ENCODE measurements at places on chromosomes 11 and 22.

- no peak for DNase-seq
Measured at GRCh38 chr11:93548679-93549319, 5.6 kb upstream of the SMCO4 start.

DNA sequence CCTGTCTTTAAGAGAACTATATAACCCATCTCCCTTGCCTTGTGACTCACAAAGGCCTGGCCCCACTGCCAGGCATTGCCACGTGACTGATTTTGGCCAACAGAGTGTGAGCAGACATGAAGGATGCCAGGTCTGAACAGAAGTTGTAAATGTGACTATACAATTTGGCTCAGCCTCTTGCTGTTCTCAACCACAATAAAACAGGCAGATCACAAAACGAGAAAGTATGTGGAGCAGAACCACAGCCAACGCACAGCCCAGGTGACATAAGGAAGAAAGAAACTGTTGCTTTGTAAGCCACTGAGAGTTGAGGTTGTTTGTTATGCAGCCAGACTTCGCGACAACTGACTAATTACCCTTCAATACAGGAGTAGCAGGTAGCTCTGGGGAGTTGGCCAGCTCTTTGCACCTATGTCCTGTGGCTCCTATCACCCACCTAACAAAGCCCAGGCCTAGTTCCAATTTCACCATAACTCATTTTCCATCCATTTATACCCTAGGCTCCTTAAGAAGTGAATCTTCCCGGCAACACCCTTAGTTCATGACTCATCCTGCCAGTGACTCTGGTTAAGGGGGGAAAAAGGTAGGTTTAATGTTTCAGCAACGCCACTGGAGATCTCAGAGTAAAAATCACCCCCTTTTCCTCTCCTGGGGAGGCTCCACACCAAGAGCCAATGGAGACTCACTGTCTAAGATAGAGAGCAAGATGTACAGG is 53.7 kb downstream of the GALNT18 start:
- no peak for DNase-seq

GRCh38 chr22:37547251-37547741 is 13.0 kb upstream of the CDC42EP1 start:
- no peak for DNase-seq

GRCh38 chr22:45554040-45554406 is 51.3 kb downstream of the FBLN1 start:
- DNase-seq, result no peak

- DNase-seq, result no peak
Measured at GRCh38 chr11:75574698-75575602, 12.9 kb downstream of the SERPINH1 start.

- no peak for DNase-seq
Measured at GRCh38 chr11:46855167-46855566, 9.1 kb upstream of the CKAP5 start.

GRCh38 chr22:44666207-44666585 is 35.8 kb upstream of the PRR5 start:
- no peak for DNase-seq

- DNase-seq, result no peak
Measured at GRCh38 chr11:111759778-111760407, 6.3 kb downstream of the PPP2R1B start.

DNA sequence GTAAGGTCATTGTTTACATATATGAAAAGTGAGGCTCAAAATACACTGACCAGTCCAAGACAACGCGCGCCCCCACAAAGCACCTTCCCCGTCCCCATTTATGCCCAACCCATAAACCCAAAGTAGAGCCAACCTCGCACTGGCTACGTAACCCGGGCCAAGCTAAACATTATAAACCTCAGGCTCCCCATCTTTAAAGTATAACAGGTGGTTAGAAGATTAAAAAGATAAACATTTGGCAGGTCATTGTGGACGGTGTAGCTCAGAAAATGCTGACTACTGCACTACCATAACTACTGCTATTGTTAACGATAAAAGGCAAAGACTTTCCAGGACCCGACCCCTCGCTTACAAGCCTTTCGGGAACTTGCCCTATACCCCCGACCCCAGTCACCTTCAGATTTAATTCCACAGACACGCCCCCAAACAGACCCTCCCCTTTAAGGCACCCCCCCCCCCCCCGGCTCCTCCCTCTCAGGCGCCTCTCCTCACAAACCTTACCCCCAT is 470 bp downstream of the NUMA1 start:
- DNase-seq, result no peak

DNA sequence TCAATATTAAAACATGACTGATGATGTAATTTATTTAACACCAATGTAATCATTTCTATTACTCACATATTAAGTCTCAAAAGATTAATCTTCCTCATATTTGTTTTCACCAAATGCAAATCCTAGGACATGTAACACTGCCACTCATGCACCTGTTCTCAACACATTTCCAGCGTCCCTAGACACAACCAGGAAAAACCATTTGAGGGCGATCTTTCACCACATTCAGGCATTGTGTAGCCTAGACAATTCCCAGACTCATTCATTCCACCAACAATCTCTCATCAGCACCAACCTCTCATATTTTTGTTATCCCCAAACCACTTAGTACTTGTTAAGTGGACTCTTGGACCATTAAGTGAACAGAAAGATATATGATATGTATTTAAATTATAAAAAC is 66.1 kb downstream of the SLC36A4 start:
- no peak for DNase-seq
